ENCODE measurements at places on chromosomes 4 and X.

DNA sequence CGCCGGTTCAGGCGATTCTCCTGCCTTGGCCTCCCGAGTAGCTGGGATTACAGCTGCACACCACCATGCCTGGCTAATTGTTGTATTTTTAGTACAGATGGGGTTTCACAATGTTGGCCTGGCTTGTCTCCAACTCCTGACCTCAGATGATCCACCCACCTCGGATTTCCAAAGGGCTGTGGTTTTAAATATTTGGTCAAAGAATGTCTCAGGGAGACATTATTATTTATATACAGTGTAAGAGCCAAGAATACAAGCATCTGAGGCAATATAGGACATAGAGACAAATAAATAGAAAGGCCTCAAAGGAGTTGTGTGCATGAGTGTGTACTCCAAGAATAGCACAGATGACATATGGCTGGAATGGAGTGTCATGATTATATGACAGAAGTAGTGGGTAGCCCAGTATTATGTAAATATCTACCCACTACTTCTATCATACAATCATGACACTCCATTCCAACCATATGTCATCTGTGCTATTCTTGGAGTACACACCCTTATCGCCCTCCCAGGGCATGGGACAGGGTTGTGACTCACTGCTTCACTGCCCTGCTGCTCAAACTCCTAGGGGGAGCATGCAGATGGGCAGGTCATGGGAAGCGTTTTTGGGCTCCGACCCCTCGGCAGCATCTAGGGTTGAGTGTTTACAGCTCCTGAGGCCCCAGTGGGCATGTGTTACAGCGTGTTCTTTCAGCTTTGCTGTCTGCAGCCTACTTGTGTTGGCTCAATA, 1649.8 kb upstream of the PCDH10 start:
- no peak for DNase-seq

- DNase-seq: no peak
Observed at GRCh38 chr4:69823481-69824186, 36.3 kb downstream of the SULT1E1 start.

DNA sequence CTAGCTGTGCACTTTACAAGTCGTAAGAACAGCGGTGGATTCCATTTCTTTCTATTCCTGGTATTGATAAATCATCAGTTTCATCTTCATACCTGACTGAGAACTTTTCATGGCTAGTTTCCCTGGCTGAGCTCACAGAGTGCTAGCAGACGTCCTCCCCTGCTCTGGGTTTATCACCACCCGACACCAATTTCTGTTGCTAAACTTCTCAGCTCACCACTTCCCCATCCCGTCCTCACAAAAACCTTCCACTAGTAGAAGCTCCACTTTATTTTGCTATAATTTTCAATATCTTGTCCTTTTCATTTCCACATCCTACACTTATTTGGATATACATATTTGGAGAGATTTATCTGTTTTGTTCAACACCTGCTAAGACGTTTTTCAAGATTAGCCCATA, 869.4 kb upstream of the FRG1 start:
- no peak for DNase-seq

DNA sequence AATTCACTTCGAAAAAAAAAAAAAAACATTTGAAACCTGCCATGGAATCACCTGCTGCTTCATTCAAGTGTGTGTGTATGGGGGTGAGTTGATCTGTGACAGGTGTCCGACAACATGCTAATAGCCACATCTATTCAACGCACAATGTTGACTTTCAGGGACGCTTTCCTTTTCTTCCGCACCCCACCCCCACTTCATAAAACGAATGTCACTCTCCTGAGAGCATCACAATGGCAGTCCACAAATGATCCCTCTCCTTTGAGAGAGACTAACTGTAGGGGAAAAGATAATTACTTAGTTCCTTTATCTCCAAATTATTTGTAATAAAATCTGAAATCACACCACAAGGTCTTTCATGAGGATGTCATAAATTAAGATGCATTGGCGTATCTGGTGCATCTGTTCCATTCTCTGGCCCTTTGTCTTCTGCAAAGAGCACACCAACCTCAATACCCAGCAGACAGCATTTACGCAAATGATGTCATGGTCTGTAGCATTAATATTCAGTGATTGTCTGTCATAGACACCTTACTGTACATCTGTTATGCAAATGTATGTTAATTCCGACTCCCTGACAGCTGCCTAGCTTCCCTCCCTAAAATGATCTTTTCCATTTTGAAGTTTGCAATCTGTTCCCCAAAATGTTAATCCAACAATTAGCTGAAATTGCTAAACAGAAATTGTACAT, 640.0 kb upstream of the BOD1L1 start:
- DNase-seq: no peak

GRCh38 chr4:173746424-173746823, 216.4 kb upstream of the HAND2 start:
- no peak for DNase-seq

DNA sequence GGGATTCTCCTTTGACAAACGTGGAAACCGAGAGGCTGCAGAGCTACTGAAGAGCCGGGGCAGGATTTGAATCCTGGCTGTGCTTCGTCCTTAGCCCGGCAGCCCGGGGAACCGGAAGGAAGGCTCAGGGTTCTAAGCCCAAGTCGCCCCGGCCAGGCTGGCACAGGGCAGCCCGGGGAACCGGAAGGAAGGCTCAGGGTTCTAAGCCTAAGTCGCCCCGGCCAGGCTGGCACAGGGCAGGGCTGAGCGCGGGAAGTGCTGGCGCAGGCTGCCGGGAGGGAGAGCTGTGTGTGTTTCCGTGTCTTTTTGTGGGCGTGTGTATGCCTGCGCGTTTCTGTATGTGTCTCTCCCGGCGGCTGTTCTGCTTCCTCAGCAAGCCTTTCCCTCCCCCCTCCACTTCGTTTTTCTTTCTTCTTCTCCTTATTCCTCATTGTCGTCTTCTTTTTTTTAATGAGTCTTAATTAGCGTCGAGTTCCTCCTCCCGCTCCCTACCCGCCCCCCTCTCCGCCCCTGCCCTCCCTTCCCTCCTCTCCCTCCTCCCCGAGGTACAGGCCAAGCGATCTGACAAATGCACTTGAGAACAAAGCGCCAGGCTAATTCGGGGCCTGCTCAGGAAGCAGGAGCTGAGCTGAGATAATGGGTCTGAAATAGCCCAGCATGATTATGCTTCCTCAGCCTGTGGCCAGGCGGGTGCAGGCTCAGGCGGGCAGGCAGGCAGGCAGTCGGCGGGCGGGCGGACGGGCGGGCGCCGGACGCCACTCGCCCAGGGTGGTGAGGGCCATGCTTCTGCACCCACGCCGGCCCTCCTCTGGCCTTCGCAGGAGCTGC, 65.9 kb downstream of the EFNB1 start:
- no peak for DNase-seq

GRCh38 chr4:13694256-13694655, 66.7 kb upstream of the BOD1L1 start:
- no peak for DNase-seq

GRCh38 chr4:6230502-6230785, 30.1 kb upstream of the JAKMIP1 start:
- no peak for DNase-seq

GRCh38 chr4:24160358-24160757, 270.5 kb upstream of the PPARGC1A start:
- no peak for DNase-seq

GRCh38 chrX:13265111-13265510, 54.7 kb downstream of the ATXN3L start:
- DNase-seq: no peak

- no peak for DNase-seq
Observed at GRCh38 chr4:187109636-187110035, 386.0 kb upstream of the FAT1 start.

- DNase-seq: no peak
Observed at GRCh38 chrX:133563705-133564104, 148.4 kb upstream of the GPC4 start.
